ENCODE measurements at places on chromosomes 6 and 20.

GRCh38 chr6:73028124-73028766 lies 197.1 kb downstream of the KHDC1L start:
- DNase-seq: no peak

- DNase-seq: no peak
These were observed 81.6 kb upstream of the OPRM1 start for GRCh38 chr6:153957394-153957793.

DNA sequence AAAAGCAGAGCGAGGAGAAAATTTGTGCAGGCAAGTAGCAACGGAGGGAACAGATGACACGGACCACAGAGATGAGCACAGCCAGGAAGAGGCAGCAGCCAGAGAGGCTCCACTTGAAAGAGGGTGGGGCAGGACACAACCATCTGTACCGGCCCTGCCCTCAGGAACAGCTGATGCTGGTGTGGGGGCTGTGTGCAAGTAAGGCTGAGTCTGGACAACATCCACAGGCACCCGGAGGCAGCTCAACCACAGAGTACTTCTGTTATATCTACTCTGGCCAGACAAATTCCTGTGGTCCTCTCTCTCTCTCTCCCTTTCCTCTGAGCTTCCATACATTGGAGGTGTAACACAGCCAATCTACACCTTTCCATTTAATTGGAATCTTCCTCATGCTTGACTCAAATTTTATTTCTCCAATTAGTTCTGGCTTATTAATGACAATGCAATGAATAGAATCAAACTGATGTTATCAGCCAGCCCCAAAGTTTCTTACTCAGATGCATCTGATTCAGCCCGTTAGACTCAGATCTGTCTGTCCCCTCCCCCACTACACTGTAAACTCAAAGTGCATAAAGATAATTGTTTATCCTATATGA lies 24.9 kb downstream of the KIF13A start:
- DNase-seq: no peak

- no peak for DNase-seq
These were observed 102.2 kb upstream of the EXOC2 start for GRCh38 chr6:795046-795685.

GRCh38 chr20:878511-879307 lies 37.4 kb downstream of the ANGPT4 start:
- peak; percentile 20 for DNase-seq

- DNase-seq: no peak
These were observed 151.0 kb upstream of the MCHR2 start for GRCh38 chr6:100144991-100145390.

DNA sequence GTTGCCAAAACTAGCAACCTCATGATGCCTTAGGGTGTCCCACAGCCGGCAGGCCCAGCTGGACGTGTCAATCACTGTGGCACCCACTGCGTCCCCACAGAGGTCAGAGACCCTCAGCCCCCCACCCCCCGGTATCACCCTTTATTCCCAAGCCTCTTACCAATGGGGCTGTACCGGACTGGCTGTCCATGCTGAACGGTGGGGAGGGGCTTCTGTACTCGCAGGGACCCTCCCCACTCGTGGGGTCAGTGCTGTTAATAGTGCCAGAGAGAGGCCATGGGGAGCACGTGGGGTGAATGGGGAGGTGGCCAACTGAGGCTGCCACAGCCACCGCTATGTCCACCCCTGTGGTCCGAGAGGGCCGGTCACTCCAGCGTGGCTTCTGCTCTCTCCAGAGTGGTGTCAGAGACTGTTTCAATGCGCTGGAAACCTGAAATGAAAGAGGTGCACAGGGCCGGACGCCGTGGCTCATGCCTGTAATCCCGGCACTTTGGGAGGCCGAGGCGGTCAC lies 68.6 kb downstream of the THBS2 start:
- DNase-seq: no peak
